ENCODE measurements at places on chromosomes 3 and 15.

- DNase-seq, result no peak
These were observed 43.1 kb upstream of the SLC25A36 start for GRCh38 chr3:140898340-140899180.

DNA sequence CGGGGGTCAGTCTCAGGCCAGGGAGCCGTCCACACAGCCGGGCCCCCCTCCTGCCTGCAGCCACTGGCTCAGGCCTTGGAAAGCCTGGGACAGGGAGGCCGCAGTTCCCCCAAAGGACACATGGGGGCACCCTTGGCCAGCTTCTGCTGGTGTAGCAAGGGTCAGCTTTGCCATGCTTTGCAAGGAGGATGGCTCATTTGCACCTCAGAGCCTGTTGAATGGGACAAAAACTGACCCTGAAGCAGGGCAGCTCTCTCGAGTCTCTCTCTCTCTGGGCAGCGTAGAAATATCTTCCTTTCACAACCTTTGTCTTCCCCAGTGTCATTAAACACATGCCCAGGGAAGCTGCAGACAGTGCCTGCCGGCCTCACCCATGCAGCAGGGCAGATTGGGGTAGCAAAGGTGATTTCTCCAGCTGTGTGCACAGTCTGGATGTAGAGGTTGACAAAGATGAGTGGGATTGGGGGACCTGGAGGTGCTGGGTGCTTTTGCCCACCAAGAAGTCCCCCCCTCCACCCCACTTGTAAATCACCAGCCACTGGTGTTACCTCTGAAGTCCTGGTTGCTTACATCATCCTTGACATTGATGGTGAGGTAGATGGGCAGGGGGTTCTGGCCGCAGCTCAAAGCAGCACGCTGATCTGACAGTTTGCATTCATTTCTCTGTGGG lies 17.4 kb upstream of the EHD4 start:
- DNase-seq, result no peak

- no peak for DNase-seq
These were observed 67.5 kb downstream of the ARIH1 start for GRCh38 chr15:72541674-72542073.

GRCh38 chr3:55203006-55203405 lies 275.1 kb upstream of the LRTM1 start:
- DNase-seq, result no peak

GRCh38 chr3:114758831-114759699 lies 388.0 kb downstream of the ZBTB20 start:
- no peak for DNase-seq

DNA sequence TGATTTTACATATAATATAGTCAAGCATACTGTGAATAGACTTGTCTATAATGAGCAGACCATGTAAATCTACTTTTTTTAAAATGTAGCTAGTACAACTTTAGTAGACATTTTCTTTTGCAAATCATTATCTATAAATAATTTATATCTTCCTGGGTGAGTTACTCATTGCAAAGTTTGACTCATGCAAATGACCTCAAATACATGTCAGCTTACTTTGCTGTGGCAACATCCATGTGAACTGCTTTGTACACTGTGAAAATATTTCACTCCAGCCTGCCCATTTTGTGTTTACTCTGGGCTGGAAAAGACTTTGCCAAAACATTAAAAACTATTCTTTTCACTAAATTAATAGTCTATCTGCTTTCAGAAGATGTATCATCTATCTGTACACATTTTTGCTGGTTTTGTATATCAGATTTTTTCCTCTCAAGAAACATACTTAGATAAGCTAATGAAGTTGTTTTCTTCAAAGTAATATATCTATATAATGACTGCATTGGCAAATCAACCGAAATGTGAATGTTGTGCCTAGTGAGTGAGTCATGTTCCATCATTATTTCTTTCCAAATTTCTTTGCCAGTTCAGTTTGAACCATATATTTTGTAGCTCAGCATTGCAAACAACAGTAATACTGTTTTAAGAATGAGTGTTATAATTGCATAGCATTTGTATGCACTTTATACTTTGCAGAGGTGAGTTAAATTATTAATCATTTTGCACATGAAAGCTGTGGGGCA lies 26.5 kb downstream of the IGSF10 start:
- no peak for DNase-seq
